ENCODE measurements at places on chromosomes 3 and 15.

- no peak for DNase-seq
Measured at GRCh38 chr3:184642631-184643285, 69.1 kb downstream of the MAGEF1 start.

GRCh38 chr3:136343873-136344555 is 93.9 kb downstream of the PCCB start:
- no peak for DNase-seq

GRCh38 chr3:138474163-138474562 is 39.7 kb downstream of the ESYT3 start:
- no peak for DNase-seq

DNA sequence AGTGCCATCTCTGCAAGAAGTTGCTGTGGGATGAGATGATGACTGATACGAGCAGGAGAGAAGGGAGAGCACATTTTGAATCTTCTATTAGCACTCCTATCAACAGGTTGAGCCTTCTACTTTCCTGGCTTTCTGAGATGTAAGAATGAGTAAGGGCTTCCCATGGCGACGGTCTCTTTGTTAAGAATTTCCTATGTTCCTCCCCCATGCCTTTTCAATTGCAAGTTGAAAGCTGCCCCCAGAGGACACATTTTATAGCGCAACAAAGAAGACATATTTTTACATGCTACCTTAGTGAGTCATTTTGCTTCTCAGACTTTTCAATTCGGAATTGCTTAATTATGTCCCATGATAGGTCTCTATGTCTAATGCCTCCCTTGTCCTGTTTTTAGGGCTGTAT is 71.3 kb upstream of the LRTM1 start:
- no peak for DNase-seq

DNA sequence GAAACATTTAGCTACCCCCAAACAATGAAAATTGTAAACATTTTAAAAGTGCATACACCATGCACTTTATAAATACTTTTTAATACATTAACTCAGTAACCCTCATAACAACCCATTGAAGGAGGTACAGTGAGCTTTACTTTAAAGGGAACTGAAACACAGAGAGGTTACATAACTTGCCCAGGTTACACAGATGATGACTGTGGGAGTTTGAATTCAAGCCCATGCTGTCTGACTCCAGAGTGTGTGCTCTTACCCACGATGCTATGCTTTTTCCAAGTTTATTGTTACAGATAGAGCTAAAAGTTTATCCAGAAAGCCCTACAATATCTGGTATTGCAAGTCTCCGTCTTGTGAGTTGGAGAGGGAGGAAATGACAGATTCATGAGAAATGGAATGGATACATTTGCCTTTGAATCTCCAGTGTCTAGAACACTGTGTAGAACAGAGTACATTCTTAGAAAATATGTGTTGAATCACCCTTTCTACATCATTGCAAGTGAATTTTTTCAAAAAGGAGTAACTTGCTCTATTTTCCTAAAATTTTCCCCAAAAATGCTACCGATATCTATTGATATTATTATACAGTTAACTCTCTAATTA is 428.3 kb downstream of the NAALADL2 start:
- no peak for DNase-seq

DNA sequence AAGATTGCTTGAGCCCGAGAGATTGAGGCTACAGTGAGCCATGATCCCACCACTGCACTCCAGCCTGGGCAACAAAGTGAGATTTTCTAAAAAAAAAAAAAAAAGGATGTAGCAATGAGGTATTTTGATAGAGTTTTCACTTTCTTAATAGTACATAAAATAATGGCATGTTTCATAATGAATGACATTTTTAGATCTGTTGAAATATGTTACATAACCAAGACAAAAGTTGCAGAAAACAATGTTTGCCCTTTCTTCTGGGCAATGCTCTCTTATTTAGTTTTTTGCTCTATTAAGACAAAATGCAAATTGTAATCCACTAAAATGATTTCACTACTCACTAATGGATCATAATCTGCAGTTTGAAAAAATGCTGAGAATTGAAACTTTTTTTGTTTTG is 4.4 kb upstream of the MAPK6 start:
- no peak for DNase-seq

DNA sequence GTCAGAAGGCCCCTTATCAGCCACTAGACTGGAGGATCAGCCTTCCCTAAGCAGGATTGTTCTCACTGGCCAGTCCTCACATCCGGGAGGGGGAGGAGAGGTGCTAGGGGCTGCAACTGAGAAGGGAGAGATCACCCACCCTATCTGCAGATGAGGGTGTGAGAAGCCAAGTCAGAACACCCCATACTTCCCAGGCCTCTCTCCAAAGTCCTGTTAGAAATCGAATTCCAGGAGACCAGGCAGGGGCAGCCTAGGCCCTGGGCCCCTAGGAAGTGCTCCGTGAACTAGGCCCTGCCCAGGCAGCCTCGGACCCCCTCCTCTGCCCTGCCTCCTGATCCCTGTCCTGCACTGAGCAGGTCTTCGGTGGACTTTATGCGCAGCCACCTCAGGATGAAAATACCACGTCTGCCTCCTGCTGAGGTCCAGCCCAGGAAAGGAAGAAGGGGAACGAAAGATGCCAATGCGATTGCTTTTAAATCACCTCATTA is 933 bp downstream of the DZIP1L start:
- DNase-seq: no peak

GRCh38 chr3:71859123-71859519 is 74.2 kb upstream of the PROK2 start:
- peak; percentile 47 for DNase-seq

GRCh38 chr3:178457511-178457910 is 78.7 kb upstream of the KCNMB2 start:
- no peak for DNase-seq

GRCh38 chr3:122415762-122416654 is at the start of gene WDR5B:
WDR5B (minus strand) TSS chr3:122416062; CDS start chr3:122415528, 534 bp downstream.
- DNase-seq: no peak

DNA sequence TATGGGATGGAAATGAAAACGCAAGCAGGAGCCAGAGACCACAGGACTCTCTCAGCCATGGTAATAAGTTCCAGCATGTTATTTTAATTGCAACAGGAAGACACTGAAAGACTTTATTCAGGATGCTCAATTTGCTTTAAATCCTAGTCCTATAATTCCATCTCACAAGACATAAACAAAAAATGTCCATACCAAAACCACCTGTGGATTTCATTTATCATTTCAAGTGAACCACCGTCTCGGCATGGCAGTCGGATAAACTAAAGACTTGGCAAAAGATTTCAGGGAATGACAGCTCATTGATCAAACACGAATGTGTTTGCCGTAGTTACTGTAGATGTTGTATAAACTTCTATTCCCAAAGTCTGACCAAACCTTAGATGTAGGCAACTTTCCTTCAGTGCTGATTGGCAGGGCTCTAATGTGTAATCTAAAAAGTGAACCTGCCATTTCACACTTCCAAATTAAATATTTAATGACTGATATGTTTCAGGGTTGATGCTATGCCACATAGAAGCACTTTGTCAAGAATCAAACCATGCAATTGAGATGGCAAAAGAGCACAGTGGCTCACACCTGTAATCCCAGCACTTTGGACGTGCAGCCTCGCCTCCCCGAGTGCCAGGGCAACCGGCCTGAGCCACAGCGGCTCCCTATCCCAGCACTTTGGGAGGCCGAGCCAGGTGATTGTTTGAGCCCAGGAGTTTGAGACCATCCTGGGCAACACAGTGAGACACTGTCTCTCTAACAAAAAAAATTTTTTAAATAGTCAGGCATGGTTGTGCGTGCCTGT is 331.7 kb downstream of the MAGI1 start:
- DNase-seq: no peak

- DNase-seq: no peak
Measured at GRCh38 chr3:122660297-122660974, 20.2 kb upstream of the PARP14 start.

- DNase-seq: peak; percentile 17
Measured at GRCh38 chr3:177820683-177821316, 623.5 kb upstream of the TBL1XR1 start.

DNA sequence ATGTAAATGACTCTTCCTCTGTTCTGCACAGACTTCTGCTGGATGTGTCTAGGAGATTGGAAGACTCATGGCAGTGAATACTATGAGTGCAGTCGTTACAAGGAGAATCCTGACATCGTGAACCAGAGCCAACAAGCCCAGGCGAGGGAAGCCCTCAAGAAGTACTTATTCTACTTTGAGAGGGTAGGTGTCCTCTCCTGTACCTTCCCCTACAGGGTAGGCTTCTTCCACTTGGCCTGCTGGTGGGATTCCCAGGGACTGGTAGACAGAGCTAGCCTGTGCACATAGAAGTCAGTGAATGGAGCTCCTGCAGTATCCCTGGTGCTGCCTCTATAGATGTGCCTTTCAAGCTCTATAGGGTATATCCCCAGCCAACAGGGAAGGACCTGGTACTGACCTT is 10.6 kb upstream of the P4HTM start:
- no peak for DNase-seq

DNA sequence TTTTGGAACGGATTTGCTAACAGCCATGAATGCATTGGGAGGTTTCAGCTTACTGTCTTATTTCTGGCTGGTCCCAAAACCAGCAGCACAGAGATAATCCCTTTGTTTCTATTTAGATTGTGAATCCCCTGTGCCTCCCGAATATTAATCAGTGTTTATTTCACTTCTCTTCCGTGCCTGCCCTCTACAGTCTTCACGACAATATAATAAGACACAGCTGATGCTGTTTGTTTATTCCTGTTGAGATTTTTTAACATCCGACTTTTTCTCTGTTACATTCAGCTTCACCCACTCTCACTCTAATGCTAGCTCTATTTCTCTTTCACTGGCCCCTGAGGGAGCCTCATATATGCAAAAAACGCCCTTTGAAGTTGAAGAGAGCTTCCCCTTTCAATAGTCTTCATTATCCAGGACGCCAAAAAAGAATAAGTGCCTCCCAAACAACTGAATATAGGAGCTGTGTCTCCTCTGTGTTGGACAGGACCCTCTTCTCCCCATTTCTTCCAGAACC is 995.3 kb downstream of the ROBO2 start:
- DNase-seq: no peak

DNA sequence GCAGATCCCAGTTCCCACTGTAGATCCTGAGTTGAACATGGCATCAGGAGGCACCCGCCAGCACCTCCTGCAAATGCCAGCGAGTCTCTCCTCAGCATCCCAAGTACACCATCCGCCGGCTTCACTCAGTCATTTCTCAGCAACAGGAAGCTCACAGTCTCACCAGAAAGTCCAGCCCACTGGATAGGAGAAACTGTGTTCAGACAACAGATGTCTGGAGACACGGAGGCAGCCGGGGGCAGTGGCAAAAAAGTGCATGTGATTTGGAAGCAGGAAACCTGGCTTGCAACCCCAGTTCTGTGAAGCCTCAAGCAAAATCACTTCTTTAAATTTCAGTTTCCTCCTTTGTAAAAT is 68.7 kb downstream of the SRGAP3 start:
- DNase-seq: peak; percentile 69

DNA sequence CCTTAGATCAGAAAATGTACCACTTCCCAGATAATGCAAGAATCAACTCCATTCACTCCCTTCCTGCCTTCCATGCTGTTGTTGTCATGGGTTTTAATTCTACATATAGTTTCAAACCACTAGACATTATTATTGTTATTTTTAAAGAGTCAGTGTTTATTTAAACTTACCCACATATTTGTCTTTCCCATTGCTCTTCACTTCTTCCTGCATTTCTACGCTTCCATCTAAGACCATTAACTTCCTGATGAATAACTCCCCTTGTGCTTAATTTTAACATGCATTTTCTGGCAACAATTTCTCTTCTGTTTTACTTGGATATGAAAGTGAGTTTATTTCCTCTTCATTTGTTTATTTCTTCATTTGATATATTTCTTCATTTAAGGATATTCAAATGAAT is 127.1 kb upstream of the FHIT start:
- no peak for DNase-seq

DNA sequence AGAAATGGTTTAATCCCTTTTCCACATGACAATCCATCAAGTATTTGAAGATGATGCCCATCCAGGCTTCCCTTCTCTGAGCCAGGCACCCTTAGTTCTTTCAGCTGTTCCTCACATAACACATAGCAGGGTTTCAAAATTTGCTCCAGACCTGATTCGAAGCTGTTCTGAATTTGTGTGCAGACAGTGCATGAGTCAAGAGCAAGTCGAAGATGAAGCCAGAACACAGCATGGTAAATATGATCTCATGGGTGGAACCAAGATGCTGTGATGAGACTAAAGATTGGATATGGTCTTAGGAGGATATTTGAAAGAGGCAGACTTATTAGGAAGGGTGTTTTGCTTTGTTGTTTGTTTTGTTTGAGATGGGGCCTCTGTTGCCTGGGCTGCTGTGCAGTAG is 32.6 kb upstream of the PDE8A start:
- DNase-seq: no peak

DNA sequence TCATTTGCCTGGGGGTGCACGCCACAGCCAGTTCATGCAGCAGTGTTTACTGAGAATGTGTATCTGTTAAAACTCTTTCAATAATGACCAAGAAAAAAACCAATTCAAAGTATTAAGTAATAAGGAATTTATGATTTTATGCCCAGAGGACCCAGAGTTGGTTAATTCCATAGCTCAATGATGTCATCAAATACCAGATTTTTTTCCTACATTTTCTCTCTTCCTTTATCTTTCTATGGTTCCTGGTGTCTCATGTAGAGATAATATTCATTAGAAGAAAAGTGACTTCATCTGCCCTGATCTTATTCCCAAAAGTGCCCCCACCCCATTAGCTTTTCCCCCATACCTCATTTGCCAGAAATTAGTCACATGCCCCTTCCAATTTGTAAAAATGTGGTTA is 44.6 kb upstream of the LMCD1 start:
- no peak for DNase-seq

DNA sequence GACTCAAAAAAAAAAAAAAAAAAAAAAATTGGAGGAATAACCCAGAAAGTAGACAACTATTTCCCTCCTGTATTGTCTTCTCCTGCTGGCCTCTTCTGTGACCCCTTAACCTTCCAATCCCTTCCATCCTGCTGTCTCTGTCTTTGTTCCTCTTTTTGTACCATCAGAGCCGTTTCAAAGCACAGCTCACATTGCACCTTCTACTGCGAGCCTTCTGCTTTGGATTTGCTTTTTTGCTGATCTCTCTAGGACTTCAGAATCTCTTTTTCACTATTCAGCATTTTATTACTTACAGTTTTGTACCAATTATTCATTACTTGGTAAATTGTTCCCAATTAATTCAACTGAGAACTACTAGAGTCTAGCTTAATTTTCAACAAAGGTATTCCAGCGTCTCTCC is 284.0 kb upstream of the TBL1XR1 start:
- no peak for DNase-seq

DNA sequence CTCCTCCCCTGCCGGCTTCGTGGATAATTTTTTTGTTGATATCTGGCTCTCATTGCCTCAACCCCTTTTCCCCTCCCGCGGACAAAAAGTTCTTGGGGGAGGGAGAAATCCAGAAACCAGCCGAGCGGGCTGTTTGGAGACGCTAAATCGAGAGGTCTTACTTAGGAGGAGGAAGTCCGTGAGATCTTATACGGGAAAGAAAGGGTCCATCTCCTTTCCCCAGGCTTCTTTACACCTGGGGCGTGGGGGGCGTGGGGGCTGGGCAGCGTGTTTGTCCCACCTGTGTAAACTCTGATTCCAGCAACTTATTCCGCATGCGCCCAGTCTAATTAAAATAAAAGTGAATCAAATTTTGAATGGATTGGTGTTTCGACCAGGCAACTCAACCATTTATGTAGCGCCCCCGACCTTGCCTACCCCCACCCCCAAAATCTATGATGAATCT is 364 bp upstream of the CADPS start:
- no peak for DNase-seq

All from GDM1 (cell line).